Activated T-helper 9 cell treated with anti-CD3 and anti-CD28 coated beads, Interleukin-2, amount 50 U/mL, for 16 hours (primary cell): ENCODE measurements at places on chromosomes 5 and 9.

DNA sequence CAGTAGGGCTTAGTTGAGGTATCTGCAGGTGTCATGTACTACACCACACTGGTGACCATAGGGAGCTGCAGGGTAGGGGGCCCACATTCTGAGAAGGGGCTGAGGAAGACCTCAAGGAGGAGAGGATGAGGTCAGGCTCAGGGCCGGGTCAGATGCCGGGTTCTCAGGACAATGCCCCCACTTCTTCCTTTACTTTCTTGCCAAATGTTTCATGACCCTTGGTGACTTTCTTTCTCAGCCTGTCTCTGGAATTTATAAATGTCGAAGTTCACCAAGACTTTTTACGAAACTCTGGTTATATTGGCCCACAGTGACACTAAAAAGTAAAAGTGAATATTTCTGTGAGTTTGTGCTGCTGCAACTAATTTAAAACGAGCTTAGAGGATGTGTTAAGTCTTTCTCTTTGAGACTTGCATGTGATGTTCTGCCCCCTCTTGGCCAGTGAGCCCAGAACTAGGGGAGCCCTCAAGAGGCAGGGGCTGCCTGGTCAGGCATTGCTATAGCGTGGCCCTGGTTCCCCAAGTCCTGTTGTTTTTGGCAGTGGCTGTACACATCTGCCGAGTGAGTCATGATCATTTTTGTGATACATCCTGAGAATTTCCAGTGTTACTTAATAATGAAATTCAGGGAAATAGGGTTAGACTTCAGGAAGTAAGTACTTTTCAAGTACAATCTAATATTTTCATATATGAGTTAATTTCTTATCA, 11.2 kb downstream of the ACO1 start:
- no peak for DNase-seq

GRCh38 chr5:83490203-83490602, 18.7 kb downstream of the VCAN start:
- no peak for DNase-seq

DNA sequence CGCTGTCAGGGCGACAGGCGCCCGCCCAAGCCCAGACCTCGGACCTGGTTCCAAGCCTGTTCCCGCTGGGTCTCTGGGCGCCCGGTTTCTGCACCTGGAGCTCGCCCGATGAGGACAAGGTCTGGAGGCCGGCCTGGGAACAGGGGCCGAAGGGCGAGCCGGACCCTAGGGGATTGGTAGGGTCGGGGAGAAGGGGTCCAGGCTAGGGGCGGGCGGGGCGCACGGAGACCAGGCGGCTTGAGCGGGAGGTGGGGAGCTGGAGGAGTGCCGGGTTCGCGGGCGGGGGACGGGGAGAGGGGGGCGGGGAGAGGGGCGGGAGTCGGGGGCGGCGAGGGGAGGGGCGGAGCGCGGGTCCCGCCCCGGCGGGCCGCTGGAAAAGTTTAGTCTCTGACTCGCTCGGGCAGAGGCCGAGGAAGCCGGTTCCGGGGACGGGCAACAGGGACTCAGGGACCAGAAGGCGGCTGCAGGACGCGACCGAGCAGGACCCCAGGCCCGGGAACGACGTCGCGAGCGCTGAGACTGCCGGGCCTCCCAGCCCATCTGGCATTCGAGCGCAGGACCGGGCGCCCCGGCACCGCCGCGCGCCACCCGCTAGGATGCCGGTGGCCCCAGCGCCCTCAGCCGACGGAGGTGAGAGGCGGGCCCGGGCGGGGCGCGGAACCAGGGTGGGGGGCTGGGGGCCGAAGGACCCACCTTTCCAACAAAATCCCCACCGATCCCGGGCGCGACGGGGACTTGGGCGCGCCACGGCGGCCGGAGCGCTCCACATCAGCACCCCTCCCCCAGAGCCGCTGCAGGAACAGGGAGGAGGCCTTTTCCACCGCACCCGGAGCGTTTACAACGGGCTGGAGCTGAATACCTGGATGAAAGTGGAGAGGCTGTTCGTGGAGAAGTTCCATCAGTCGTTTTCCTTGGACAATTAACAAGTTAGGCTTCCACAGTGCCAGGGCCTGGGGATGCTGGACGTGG, at the start of gene S1PR3:
S1PR3 (plus strand) TSS at position 403 of the 969 bp plus-strand sequence. CDS start 9,733 bp downstream, outside the sequence.
- no peak for DNase-seq

- DNase-seq = no peak
These were observed 94.4 kb upstream of the IL6ST start for GRCh38 chr5:56088967-56089829.

- DNase-seq = no peak
These were observed 54.1 kb upstream of the ABL1 start for GRCh38 chr9:130780865-130781504.

DNA sequence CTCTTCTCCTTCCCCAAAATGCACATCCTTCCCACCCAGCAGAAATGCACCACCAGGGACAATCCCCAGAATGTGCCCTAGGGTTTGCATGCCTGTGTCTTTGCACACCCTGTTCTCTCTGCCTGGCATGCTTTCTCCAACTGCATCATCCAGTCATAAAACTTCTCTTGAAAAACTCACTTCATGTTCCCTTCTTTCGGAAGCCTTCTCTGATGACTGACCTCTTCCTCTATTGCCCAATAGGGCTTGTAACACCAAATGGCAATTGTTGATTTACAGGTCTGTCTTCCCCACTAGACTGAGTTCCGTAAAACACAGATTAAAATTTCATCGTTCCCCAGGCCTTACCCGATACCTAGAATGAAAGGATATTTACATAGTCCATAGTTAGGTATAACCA, 83.1 kb upstream of the SPOCK1 start:
- no peak for DNase-seq

DNA sequence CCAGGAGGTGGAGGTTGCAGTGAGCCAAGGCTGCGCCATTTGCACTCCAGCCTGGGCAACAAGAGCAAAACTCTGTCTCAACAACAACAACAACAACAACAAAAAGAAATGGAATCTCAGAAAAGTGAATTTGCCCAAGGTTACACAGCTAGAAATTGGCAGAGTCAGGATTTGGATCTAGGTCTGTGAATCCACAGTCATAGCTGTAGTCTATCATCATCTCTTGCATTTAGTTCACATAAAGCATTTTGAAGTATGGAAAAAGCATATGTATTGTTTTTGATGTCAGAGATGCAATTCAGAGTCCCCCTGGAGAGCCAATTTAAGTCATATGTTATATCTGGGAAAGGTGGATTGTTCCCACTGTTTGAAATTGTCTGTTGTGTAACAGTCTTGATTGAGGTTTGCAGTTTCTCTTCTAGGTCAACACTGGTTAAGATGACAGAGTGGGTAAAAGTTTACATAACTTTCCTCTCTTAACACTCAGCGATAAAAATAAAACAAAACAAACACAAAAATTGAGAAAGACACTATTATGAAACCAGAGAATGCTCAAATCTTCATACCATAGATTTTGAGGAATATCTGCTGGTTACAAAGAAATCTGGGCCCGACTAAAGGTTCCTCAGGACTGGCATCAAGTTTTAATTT, 21.5 kb upstream of the GPR21 start:
- no peak for DNase-seq

- DNase-seq = no peak
These were observed 24.1 kb downstream of the PITX1 start for GRCh38 chr5:135009736-135010501.

DNA sequence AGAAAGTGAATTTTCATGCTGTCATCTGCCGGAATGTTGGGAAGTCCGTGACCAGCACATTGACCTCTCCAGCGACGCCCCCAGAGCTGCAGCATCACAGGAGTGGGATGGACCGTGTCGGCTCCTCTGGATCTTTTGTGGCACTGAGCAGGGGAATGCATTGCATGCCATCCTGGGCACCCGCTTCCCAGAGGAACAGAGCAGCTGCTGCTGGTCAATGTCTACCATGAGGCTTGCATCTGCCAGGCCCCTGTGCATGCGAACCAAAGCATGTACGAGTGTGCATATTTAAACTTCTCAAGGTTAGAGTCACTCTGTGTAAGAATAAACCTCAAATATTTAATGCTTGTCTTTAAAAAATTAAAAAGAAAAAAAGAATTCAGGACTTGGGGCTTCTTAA, 414.8 kb downstream of the GADD45G start:
- DNase-seq = no peak

GRCh38 chr5:172414531-172415361, 39.6 kb downstream of the SH3PXD2B start:
- DNase-seq = no peak

- DNase-seq = no peak
These were observed 694.1 kb upstream of the C9orf72 start for GRCh38 chr9:28267351-28267750.

DNA sequence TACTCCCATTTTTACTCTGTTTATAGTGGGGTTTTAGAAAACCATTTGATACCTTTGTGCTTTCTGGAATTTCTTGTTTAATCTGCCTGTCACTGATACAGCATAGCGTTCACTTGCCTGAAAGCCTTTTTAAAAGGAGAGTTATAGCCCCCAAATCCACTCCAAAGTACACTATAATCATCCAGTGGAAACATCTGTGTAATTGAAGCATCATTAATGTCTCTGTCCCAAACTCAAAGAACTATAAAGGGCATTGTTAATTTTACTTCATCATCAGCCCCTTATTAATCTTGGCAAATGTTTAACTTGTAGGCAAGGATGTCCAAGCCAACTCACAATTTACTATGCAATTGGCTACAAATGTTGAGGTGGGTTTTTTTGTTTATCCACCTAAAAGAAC, 64.3 kb downstream of the TMEM252 start:
- no peak for DNase-seq

DNA sequence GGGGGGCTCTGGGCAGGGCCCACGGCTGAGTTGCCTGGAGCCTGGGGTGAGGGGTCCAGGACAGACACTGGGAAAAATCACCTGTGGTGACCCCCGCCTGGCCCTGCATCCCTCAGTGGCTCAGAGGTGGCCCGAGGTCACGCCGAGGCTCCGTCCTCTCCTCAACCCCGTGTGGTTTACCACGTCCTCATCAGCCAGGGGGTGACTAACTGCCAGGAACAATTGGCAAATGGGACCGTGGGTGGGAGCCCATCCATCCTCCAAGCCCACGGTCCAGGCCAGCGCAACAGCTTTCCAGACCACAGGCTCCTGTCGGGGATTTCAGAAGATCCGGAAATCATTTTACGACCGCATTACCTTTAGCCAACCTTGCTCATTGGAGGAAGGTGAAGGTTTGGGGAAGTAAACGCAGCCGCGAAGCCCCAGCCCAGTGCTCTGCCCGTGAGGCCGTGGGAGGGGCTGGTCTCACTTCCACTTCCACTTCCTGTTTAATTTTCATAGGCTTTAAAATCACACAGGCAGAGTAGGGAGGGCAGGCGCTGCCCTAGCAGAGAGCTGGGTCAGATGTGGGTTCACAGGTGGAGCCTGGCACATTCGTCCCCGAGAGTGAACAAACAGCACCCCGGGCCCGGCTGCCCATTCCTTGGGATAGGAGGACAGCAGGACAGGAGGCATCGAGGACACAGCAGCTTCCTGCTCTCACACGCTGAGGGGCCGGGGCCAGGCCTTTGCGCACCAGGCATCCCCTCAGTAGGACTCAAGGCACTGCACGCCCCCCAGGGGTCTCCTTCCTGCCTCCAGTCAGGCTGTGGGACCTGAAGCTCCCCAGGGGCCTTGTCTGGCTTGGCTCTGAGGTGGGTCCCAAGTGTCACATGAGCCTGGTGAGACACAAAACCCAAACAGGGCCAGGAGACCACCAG, 19.8 kb upstream of the SLC9A3 start:
- DNase-seq = no peak

GRCh38 chr9:130712564-130713285, 19.1 kb downstream of the EXOSC2 start:
- DNase-seq = peak; percentile 92

- DNase-seq = peak; percentile 3
These were observed 61.0 kb downstream of the ARL15 start for GRCh38 chr5:54249210-54250028.

DNA sequence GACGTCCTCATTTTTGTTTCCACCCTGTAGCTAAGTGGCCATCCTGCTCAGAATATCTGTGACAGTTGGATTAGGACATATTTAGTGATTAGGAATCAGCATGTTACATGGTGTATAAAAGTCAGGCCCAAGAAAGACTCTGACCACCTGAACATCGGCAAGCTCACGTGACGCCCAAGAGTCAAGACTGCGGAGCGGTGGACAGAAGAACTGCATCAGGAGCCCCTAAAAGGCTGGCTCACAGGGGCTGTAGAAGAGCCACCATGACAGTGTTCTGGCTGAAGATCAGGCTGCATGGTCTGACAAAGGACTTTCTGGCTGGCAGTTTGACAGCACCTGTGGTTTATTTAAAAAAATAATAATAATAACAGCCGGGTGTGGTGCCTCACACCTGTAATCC, 185.3 kb downstream of the AUH start:
- no peak for DNase-seq

DNA sequence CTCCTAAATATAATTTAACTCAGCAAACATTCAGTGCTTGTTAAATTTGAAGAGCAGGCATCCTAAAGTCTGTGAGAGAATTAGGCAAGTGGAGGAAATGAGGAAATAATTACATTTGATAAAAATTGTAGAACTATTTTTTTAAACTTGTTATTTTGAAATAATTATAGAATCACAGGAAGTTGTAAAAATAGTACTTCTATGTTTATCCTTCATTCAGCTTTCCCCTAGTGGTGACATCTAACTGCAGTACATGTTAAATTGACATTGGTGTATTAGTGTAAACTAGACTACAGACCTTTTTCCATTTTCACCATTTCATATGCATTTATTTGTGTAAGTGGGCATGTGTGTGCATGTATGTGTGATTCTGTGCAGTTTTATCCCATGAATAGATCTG, 51.6 kb downstream of the F2RL2 start:
- no peak for DNase-seq

DNA sequence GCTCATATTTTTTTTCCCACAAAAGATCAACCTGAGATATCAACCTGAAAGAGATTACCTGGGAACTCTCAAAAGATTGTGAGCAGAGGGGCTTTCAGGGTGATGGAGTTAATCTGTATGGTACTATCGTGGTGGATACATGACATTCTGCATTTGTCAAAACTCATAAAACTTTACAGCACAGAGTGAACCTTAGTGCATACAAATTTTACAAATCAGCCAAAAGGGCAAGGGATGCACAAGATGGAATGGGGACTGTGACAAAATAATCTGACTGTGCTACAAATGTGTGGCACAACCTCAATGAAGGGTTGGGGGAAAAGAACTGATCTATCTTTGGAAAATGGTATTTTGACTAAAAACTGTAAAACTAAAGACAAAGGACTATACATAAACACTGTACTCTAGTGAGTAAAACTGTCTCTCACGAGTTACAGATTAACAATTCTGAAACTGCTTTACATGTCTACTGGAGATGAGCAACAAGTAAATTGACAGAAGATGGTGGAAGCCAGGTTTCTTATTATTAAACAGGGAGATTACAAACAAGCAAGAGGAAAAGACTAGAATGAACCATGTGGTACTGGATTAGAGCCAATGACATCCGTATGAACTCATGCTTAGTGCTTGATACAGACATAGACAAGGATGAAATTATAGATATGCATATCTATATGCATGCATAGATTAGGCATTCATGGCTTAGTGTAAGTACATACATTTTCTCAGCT, 24.8 kb upstream of the RLN1 start:
- no peak for DNase-seq
